Fibroblast of villous mesenchyme (primary cell): ENCODE measurements at places on chromosomes 1 and 21. TPM values are rescaled to one million over a fixed set of nuclear protein-coding genes. Genes with fewer than 3 reads are reported as not detected.

Gene ZFP69B
- 3.9 and 5.8 TPM in 2 replicates for total RNA-seq

Gene GBP5
- under 0.01 and 0.32 TPM in 2 replicates for total RNA-seq

Gene OR2L3
- not detected in 2 replicates for total RNA-seq

Gene LORICRIN
- total RNA-seq = not detected in 2 replicates

- DNase-seq = peak; percentile 40
These were observed 472 bp downstream of the DTL start for GRCh38 chr1:212035835-212036605.

GRCh38 chr1:227709451-227709850 lies 25.7 kb downstream of the JMJD4 start:
- DNase-seq = no peak

- no peak for DNase-seq
These were observed 81.0 kb downstream of the NOTCH2 start for GRCh38 chr1:119988306-119989062.

GRCh38 chr1:201591348-201591747 lies 52.4 kb downstream of the NAV1 start:
- no peak for DNase-seq

DNA sequence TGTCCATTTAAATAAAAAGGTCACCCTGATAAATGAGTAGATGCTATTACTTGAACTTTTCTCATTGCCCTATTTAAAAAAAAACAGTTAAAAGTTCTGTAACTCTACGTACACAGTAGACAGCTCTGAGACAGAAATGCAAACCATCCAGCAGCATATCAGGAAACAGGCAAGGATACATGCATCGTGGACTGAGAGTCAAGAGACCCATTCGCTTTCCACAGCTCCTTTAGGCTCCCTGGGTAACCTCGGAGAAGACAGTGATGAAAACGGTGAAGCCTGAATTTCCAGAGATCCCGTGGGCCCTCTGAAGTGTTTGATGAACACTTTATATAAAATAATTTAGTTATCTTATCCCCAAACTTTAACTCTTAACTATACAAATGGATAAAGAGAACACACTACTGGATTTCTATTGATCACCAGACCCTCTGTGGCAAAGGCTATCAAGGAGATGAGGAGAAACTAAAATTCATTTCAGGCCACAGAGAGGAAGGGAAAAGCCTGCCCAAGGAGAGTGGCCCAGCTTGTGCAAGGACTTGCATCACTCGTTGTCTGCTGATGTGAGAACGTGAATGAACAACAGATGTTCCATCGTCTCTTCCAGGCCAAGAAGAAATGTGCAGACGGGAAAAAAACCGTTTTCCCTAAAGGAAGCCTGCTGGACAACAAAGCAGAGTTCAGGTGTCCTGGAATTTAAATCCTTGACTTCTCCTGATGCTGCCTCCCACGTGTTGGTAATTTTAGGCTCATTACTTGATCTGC lies 131.0 kb downstream of the TGFBR3 start:
- DNase-seq = peak; percentile 91

GRCh38 chr1:57844382-57844980 lies 420.6 kb upstream of the DAB1 start:
- DNase-seq = no peak

GRCh38 chr21:35026153-35026500 lies 23.0 kb downstream of the RUNX1 start:
- DNase-seq = peak; percentile 16

DNA sequence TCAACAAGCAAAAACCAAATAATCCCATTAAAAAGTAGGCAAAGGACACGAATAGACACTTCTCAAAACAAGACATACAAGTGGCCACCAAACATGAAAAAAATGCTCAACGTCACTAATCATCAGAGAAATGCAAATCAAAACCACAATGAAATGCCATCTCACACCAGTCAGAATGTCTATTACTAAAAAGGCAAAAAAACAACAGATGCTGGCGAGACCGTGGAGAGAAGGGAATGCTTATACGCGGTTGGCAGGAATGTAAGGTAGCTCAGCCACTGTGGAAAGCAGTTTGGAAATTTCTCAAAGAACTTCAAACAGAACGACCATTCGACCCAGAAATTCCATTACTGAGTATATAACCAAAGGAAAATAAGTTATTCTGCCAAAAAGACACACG lies 145.1 kb upstream of the EDN2 start:
- peak; percentile 60 for DNase-seq

DNA sequence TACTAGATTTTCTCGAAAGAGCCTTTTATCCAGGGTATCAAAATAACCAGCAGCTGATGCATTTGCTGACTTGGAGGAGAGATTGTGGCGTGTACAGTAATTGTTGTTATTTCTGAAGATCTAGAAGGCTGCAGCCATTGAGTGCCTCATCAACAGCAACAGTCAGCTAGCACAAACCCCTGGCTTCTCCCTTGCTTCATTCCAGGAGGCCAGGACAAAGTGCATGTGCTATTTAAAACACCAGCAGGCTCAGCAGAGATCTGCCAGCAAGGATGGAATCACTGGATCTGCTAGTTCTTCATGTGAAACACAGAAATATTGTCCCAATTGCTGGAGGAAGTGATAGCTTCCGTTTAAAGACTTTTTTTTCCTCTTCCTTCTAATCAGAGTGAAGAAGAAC lies 2.8 kb upstream of the NGF start:
- DNase-seq = no peak

DNA sequence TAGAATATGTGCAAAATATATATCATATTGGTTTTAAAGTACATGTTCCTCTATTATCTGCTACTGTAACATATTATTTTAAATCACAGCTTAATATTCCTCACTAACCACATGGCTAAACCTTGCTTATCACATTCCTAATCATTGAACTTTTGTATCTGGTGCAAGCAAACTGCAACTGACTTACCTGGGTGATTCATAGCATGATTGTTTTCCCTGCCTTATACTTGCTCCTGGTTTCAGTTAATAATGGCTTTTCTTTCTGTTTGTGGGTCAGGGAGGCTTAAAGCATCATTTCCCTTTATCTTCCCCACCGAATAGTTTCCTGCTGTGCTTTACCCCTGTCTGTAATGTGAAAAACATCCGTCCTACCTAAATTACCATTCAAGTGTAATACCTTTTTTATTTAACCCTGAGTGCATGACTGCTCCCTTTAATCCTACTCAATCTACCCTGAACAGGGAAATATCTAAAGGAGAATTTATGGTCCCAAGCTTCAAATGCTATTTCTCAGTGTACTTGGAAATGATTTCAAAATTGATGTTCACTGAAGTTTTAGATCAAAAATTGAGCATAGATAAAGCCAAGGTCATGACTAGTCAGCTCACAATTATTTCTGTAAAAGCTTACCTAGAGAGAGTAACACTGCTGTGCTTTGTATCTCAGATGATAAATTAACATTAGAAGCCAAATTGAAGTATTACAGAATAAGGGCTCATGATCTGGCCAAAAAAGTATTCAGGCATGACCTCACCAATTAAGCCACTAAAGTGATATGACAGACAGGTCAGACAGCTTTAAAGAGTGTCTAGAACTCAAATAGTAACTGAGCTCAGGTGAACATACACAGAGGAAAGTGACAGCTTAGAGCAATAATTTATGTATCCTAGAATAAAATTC lies 507.1 kb downstream of the BRINP3 start:
- DNase-seq = no peak

- peak; percentile 83 for DNase-seq
These were observed 35.2 kb downstream of the CFAP57 start for GRCh38 chr1:43207229-43207853.

GRCh38 chr1:57474137-57474750 lies 50.4 kb upstream of the DAB1 start:
- DNase-seq = peak; percentile 7

DNA sequence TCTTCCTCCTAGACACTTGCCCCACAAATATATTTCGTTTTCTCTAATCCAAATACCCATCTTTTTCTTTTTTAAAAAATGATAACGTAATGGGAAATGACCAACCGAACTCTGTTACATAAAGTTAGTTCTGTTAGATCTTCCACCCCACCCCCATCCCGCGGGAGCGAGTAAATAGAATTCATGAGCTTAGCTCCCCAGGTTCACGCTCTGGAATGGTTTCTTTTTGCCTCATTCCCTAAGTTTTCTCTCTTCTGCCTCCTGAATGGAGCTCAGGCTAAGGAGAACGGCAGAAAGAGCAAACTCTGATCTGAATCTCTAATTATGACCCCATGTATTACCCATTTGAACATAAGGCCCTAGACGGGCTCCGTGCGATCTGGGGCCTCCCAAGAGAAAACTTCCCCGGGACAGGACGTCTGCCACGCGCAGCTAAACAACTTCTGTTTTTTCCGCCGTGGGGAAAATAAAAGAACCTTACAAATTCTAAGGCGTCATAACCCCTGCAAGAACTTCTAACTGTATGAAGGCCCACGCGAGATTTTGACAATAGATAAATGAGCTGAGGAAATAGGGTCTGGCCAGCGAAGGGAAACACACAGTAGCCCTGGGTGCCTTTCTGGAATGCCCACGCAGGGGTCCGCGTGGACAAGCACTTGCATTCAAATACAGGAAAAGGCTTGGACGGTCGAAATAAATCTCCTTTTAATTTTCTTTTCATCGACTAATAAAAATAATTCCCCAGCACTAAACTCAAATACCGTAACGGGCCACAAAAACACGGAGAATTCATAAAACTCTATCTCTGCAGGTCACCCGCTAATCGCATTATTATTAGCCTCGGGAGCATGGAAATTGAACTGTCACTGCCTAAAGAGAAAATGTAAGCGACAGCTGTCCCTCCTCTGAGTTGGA lies 2.2 kb downstream of the TBX15 start:
- no peak for DNase-seq

DNA sequence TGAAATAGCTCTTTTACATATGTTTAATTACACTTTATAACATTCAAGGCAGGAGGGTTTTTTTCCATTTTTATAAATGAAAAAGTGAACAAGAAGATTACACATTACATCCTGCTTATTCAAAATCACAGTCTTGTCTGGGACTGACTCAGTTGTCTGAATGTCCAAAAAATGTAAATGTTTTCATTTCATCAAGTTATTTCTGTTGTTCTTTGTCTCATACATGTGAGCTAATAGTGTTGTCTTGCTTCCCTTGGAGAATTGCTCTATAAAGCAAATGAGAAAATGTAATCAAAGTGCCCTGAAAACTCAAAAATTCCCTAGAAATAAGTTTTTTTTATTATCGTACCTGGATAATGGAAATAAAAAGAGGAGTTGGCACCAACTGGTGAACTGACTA lies 242.9 kb downstream of the GRIK1 start:
- peak; percentile 11 for DNase-seq

- no peak for DNase-seq
These were observed 9.5 kb upstream of the C1orf174 start for GRCh38 chr1:3909615-3910014.

DNA sequence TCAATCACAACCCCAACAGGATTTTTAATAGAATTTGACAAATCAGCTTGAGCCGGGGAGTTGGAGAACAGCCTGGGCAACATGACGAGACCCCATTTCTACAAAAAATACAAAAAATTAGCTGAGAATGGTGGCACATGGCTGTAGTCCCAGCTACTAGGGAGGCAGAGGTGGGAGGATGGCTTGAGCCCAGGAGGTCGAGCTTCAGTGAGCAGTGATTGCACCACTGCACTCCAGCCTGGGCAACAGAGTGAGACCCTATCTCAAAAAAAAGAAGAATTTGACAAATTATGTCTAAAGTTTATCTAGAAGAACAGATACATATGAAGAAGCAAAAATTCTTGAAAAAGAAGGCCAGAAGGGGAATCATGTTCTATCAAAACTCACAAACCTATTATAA lies 43.2 kb downstream of the FRRS1 start:
- no peak for DNase-seq
